ENCODE measurements at places on chromosomes 11 and 22. TPM values are rescaled to one million over a fixed set of nuclear protein-coding genes. Genes with fewer than 3 reads are reported as not detected.

DNA sequence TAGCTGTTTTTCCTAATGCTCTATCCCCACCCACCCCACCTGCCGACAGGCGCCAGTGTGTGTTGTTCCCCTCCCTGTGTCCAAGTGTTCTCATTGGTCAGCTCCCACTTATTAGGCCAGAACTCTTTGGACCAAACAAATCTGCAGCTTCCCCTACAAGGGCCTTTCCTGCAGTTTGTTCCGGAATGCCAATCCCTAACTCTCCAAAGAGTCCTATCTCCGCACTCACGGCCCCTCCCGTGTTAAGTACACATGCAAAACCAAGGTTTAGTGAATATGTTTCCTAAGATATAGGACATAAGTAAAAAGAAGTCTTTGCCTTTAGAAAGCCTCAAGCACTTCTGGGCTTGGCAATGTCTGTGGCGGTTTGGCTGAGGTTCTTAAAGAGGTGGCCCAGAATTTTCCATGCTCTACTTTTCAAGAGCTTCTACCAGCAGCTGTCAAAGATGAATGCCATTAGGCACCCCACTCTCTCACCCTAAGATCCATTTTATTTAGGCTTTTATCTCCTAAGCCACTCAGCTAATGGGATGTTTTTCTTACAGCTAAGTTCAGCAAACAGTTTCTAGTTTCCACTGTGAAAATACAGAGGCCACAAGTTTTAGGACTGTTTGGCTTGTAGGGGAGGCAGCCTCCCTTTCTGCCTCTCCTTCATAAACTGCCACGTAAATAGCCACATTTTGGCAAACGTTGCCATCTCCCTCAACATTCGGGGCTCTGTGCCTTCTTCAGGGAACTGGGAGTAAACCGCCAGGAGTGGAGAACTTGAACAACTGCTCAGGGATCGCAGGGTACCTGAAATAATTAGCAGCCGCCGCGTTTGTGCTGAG is 1.6 kb downstream of the CD59 start:
- DNase-seq: no peak

Gene CARNS1
- polyA plus RNA-seq: not detected

DNA sequence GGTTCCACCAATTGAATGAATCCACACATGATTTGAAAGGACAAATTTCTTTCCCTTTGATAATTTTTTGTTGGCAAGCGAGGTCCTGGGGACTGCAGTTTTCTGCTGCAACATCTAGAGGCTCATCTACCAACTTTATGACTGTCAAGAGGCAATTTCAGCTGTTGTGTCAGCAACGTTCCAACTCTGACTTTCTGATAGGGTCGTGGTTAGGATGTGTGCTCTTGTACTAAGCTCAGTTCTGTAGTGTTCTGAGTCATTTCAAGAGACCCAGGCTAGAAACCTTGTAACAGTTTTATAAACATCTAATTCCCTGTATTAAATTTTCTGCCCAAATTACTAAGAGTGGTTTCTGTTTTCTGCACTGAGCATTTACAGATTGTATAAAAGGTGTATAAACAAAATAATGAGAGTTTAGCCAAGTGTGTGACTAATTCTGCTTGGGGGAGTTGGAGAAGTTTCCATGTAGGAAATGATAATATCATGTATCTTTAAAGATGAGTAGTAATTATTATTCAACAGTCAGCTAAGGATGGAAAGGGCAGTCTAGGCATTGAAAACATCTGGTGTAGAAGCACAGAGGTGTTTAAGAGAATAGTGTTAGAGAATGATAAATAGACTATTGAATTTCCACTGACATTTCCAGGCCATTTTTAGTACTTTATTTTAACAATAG is 72.2 kb downstream of the RBMXL2 start:
- DNase-seq: no peak

DNA sequence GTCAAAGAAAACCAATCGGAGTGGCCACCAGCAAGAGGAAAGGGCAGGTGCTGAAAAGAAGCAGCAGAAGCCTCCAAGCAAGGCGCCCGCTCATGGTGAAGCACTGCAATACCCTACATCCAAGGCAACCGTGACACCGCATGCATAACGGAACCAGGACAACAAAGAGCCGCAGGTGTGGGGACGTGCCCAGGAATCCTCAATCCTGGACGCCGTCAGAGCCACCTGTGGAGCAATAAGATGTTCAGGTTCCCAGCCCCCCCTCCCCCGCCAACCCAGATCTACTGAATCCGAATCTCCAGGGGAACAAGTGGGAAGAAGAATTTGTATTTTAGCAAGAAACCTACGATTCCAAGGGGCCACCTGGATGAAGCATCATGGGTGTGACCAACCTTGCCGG is 70.8 kb downstream of the SHANK2 start:
- DNase-seq: no peak

DNA sequence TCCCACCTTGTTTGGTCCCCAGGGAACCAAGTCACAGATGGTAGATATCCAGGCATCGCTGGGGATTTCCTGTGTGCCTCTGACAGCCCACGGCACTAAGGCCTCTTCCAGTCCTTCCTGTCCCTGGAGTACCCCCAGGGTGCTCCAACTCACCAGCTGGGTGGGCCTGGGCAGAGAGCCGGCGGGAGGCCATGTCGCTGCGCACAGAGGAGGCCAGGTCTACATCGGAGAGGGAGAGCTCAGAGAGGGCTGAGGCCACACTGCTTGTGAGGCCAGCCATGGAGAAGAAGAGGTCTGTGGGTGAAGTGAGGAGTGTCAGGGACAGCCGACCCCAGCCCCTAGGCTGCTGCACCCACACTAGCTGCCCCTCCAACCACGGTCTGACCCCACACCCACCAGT is 5.3 kb downstream of the ATG2A start:
- no peak for DNase-seq

GRCh38 chr11:118735203-118735602 is 55.8 kb upstream of the TREH start:
- no peak for DNase-seq

Gene POU2AF2
- polyA plus RNA-seq: 0.12 TPM

DNA sequence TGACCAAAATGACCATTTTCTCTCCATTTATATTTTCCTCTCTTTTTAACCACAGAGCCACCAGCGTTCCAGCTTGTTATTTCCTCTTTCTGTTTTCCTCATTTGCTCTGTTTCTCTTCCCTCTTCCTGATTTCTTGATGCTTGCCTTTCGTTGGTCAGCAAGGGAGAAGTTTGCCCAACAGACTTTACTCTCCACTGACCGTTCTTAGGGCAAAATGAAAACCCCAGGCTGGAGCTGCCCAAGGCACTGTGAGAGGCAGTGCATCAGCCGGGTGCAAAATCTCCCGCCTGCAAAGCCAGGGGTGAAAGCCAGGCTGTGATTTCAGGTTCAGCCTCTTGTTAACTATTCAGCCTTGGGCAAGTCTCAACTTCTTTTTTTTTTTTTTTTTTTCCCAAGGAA is 26.1 kb upstream of the APLP2 start:
- no peak for DNase-seq

DNA sequence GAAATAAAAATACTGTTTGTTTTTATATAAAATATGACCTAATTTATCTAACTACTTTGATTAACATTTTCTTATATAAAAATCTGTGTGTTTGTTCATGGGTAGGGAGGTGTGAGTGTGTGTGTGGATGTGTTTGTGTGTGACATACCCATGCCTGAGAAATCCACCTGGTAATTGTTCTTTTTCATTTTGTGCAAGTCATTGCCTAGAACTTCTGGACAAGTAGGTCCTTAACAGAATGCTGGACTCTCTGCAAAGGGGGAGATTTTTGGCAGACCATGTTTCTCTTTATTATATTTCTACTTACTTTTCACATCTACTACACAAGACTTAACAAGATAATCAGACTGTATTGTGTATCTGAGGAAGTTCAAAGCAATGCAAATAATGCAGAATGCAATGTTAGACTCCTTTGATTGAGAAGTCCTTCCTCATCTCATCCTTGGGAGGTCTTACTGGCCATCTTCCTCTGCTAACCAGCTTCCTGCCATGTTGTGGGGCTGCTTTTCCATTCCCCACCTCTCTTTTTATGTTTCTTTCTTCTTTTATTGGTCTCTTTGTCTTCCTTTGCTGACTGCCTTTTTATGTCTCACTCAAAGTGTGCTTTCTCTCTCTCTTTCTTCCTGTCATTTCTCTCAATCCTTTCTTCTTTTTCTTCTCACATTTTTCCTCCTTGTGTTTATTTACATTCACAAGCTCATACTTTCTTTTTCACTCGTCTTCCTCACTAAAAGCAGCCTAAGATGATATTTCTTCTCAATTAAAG is 1017.0 kb upstream of the CNTN5 start:
- DNase-seq: no peak

DNA sequence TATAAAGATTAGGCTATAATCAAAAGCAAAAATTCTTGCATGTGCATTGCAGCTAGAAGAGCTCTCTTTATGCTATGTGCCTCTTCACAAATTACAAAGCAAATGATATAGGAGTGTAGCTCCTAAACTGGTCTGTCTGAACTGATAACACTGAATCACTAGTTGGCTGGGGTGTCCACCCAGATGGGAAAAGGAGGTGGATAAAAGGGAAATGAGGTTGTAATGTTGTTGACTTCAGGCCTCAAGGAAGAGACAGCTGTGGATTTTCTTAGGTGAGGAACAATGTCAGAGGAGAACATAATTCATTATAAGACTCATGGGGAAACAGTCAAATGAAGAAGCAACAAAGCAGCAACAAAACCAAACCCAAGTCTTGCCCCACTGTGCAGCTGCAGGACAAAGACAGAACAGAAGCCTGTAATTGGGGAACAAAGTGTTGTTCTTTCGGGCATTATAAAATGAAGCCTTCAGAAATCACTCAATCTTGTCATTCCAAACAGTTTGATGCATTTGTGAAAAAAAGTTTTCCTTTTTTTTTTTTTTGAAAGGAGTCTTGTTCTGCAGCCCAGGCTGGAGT is 130.1 kb upstream of the DDI1 start:
- DNase-seq: no peak

DNA sequence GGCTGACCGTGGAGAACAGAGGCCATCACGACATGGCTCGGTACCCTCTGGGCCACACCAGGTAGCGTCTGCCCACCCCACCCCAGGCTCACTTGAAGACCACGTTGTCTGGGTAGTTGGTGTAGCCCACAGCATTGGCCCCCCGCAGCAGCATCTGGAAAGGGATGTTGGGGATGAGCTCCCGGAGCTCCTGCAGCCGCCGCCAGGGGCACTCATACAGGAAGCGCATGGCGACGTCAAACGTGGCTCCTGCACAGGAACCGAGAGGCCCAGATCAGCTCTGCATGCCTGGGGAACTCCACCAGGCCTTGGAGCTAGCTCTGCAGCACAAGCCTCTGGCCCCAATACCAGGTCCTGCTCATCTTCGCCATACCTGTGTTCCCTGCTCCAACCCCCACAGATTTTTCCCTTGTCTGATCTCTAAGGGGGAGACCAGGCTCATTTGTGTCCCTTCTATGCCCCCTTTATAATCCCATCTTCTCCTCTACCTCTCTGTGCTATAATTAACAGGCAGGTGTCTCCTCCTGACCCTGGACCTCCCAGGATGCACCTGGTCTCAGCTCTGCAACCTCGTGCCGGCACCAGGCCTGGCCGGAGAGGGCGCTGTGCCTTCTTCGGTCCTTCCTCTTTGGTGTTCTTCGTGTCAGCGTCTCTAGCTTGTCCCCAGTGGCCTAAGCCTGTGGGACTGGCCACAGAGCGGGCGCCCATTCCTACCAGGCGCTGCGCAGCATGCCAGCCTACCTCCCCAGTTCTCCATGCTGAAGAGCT is 5.0 kb upstream of the LRFN4 start:
- no peak for DNase-seq

GRCh38 chr11:128579798-128580504 is 7.4 kb downstream of the ETS1 start:
- DNase-seq: no peak

GRCh38 chr11:120775986-120776951 is 247.6 kb upstream of the TBCEL start:
- DNase-seq: no peak

Gene NFAM1
- polyA plus RNA-seq: 0.03 TPM

Gene C11orf87
- not detected for polyA plus RNA-seq

Gene HOATZ
- not detected for polyA plus RNA-seq

- no peak for DNase-seq
Measured at GRCh38 chr22:50255099-50255498, 4.0 kb upstream of the HDAC10 start.

Gene CREB3L1
- not detected for polyA plus RNA-seq

GRCh38 chr11:41879214-41879613 is 419.8 kb upstream of the LRRC4C start:
- no peak for DNase-seq

DNA sequence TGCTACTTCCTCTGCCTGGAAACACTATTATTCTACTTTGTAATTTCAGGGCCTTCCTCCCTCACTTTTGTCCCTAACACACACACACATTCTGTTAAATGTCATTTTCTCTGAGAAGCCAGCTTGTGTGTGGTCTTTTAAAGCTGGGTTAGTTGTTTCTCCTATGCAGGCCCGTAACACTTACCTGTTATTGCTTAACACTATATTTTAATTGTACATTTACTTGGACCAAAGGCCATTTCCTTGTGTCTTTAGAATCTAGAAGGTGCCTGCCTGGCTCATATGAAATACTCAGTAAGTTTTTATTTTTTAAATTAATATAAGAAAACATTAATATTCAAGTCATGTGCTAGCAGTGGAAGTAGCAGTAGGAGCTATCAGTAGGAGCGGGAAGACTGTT is 30.6 kb downstream of the FAR1 start:
- no peak for DNase-seq

- DNase-seq: peak; percentile 39
Measured at GRCh38 chr11:114348200-114349191, 51.8 kb downstream of the C11orf71 start.

GRCh38 chr11:79441461-79441875 is 638 bp upstream of the TENM4 start:
- DNase-seq: no peak

DNA sequence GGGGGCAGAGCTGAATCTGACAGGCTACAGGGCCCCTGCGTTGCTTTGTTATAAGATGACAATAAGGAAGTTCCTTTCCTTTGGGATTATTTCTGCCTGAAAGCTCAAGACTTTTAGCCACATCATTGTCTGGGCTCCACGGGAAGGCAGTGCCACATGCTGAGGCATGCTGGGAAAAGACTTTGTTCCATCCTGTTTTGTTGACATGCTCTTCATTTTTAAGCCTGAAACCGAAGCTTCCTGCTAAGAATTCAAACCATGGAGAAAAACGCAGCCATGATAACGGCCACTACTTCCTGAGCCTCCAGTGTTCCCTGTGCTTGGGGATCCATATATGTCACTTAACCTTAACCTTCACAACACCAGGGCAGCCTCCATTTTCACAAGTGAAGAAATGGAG is 5.5 kb upstream of the TCF20 start:
- DNase-seq: no peak

Gene SLC37A2
- polyA plus RNA-seq: 3.8 TPM

DNA sequence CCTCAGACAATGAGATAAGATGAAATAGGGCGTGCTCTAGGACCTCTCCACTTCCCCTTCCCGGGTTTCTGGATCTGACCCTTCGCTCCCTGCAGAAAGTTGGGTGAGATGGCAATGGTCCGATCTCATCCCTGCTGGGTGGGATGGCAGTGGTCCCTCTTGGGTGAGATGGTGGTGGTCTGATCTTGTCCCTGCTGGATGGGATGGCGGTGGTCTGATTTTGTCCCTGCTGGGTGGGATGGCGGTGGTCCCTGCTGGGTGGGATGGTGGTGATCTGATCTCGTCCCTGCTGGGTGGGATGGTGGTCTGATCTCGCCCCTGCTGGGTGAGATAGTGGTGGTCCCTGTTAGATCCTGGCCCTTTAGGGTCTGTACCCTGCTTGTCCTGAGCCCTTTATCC is 21.3 kb downstream of the ST14 start:
- DNase-seq: no peak

GRCh38 chr11:76624500-76625379 is 45.8 kb downstream of the LRRC32 start:
- DNase-seq: no peak

- DNase-seq: no peak
Measured at GRCh38 chr22:46963672-46964545, 201.5 kb downstream of the TBC1D22A start.
